NCI-H460 (cell line): ENCODE measurements at places on chromosomes 7 and 10. TPM values are rescaled to one million over a fixed set of nuclear protein-coding genes. Genes with fewer than 3 reads are reported as not detected.

- no peak for DNase-seq
Observed at GRCh38 chr10:22599048-22599561, 115.3 kb downstream of the PIP4K2A start.

GRCh38 chr10:6497620-6498019, 82.5 kb downstream of the PRKCQ start:
- no peak for DNase-seq

GRCh38 chr7:147089608-147090007, 973.0 kb downstream of the CNTNAP2 start:
- DNase-seq: no peak

DNA sequence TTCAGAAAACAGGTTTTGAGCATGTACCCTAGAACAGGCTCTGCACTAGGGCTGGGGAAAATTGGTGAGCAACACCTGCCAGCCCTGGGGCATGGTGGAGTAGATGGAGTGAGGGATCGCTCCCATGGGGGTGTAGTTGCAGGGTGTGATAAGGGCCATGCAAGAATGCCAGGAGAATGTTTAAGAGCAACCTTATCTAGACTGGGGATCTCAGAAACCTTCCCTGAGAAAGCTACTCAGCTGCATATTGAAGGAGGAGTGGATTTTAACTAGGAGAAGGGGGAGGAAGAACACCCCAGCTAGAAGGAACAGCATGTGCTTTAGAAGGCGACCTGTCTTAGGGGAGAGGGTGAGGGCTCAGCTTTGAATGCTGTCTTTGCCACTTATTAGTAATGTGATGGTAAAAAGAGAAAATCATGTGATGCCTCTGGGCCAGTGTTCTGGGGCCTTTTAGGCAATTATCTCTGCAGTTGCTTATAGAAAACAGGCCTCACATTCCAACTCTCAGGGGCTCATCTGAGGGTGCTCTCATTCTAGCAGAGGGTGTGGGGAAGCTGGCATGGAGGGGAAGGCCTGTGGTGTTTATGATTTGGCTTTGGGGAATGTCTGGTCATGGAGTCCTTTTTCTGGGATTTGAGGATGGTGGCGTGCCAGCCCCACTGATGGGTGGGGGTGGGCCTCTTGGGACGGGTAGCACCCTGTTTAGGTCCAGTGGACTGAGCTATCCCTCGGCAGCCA, 225.4 kb downstream of the BMPER start:
- DNase-seq: no peak

DNA sequence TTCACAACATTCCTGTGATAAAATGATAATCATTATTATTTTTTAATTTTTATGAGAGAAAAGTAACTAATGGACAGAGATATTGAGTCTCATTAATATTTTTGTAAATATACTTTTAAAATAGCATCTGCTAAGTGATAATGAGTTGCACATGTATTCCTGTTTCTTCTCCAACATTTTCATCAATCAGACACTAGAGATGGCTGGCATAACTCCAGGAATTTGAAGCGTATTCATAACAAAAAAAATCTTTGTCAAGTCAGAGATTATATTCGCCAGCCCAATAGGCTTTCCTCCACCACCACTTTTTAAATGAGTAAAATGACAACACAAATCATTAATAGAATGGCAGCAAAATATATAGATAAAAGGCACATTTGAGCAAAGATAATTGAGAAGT, 524.0 kb upstream of the KCND2 start:
- DNase-seq: no peak

GRCh38 chr10:60714233-60714632, 64.0 kb upstream of the CDK1 start:
- DNase-seq: no peak

DNA sequence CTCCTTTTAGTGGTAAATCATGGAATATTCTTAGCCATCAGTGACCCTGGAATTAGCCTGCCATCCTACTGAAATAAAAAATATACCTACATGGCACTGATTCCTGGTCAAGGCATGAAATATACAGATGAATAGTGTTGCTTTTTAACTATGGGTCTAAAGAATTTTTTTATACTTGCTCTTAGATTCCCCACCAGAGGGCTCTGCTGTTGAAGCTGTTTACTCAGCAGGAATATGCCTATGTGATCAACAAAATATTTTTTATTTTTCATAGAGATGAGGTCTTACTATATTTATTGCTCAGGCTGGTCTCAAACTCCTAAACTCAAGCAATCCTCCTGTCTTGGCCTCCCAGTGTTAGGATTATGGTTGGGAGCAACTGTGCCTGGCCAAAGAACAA, 13.5 kb downstream of the ZC3HC1 start:
- no peak for DNase-seq

- DNase-seq: no peak
Observed at GRCh38 chr10:8393531-8393930, 339.0 kb downstream of the GATA3 start.

GRCh38 chr7:24824896-24825295, 67.6 kb upstream of the GSDME start:
- DNase-seq: no peak

DNA sequence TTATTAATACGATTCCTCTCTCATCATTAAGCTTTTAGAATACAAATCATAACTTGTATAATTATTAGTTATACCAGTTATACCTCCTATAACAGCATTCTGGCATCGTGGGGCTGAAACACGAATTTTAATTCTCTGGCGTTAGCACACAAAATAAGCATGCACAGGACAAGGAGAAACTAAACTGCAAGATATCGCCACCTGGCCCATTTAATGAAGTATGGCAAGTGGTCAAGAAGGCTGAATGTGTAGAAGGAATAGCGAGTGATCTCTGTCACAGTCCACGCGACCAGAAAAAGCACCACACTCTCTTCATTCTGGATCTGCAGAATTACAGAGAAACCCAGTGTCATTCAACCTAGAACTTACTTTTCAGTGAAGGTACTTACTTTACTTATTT, 18.1 kb downstream of the HACD1 start:
- no peak for DNase-seq

GRCh38 chr7:16916105-16916639, 34.4 kb upstream of the AGR3 start:
- no peak for DNase-seq

DNA sequence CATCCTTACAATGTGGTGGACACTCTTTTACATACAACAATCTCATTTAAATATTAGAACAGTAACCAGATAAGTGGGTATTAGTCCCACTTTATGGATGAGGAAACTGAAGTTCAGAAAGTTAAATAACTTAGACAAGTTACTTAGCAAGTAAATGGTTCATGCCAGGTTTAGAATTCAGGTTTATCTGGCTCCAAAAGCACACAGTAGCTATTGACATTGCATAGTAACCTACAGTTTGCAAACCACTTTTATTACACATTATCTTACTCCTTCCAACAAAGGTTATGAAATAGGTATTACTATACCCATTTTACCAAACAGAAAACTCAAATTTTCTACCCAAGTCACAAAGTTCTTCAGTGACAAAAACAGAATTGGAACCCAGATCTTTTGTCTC, 19.7 kb upstream of the NKX2-3 start:
- DNase-seq: no peak

DNA sequence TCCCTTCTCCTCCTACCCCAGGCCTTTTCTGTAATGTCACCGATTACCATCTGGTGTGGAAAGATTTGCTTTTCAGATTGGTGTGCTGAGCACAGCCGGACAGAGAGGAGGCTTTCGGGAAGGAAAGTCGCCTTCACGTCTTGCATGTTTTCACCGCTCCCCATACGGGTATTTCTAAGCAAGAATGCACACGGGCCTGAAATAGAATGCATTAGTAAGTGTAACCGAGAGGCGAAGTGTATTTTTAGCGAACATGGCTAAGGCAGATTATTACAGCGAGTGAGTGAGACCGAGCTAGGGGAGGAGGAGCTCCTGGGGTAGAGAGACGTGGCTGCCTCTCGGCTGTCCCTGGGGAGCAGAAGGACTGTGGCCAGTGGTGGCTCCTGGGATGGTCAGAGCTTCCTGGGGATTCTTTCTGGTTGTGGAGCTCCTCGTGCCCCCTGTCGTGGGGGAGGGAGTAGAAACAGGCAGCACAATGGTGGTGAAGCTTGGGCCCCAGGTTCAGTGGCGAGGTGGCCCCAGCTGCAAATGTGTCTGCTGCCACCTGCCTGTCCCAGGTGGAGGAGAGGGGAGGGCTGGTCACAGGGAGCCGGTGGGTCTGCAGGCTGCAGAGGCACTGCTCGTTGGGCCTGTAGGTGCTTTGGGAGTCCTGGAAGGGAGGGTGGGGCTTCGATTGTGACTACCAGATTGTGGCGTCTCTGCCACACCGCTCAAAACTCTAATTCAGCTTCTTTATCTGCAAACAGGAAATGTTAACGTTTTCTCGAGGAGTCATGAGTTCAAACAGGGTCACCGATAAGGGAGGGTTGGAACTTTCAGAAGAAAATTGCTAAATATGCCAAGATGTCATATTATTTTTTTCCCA, 135.8 kb downstream of the CAMK1D start:
- DNase-seq: no peak

DNA sequence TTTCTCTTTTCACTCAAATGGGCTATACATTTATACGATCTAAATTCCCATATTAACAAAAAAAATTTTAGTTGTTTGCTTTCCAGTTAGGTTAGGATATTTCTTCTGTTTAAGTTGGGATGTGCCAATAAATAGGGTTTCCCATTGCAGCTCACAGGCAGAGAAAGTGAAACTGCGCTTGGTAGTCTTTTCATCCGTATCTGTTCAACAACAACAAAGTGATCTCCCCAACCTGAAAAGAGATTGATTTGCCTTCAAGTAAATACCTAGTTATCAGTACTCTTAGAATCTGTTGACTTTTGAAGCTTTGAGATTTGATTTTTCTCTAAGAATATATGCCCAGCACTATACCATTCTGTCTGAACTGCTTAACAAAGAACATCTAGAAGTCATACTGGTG, 143.4 kb downstream of the DYNC1I1 start:
- no peak for DNase-seq

The GSTO2 gene
- 75.4 and 86.5 TPM in 2 replicates for total RNA-seq

The SRGN gene
- 2,302 and 2,452 TPM in 2 replicates for total RNA-seq

The PNLIPRP3 gene
- total RNA-seq: not detected in 2 replicates

The NKX6-2 gene
- total RNA-seq: not detected in 2 replicates

The OR2A5 gene
- not detected in 2 replicates for total RNA-seq

The UCN3 gene
- total RNA-seq: not detected in 2 replicates

The LRRC4 gene
- total RNA-seq: not detected in 2 replicates
